Jurkat, Clone E6-1 (cell line): ENCODE measurements at places on chromosomes 3 and 15.

GRCh38 chr3:129934234-129935123 lies 40.0 kb upstream of the TRH start:
- DNase-seq, result peak; percentile 8

GRCh38 chr3:139355476-139355875 lies 11.7 kb downstream of the MRPS22 start:
- no peak for DNase-seq

DNA sequence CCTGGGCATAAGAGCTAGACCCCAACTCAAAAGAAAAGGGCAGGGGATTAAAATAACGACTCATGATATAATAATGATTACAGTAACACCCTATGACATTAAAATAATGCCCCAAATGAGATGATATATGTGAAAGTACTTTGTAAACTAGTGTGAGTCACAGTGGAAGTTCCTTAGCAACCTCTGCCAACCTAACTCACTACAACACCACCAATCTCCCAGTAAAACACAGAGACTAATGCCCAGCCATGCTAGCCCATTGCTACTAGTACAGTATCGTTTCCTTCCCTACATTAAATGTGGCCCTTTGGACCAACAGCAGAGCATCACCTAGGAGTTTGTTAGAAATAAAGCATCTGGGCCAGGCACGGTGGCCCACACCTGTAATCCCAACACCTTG lies 11.2 kb upstream of the ADAMTS7 start:
- DNase-seq, result no peak

DNA sequence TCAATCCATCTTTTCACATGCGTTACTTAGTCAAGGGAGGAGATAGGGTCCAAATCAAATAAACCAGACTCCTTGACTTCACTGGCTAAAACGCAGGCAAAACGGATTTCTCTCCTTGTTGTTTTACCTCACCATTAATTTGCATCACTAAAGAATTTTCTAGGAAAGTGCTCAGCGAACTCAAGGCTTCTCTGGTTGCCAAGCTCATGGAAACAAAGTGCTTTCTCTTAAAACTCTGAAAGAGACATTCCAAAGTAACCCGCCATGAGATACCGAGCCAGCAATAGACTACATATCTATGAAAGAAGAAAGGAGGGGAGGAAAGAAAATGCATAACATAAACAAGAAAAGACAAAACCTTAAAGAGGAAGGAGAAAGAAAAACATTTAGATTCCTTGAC lies 211.7 kb upstream of the WNT5A start:
- DNase-seq, result no peak

- no peak for DNase-seq
Measured at GRCh38 chr3:119598410-119599098, 869 bp downstream of the PLA1A start.

- DNase-seq, result no peak
Measured at GRCh38 chr3:123750659-123751420, 133.3 kb downstream of the MYLK start.

GRCh38 chr15:29925227-29926082 lies 103.2 kb upstream of the TJP1 start:
- DNase-seq, result peak; percentile 45

DNA sequence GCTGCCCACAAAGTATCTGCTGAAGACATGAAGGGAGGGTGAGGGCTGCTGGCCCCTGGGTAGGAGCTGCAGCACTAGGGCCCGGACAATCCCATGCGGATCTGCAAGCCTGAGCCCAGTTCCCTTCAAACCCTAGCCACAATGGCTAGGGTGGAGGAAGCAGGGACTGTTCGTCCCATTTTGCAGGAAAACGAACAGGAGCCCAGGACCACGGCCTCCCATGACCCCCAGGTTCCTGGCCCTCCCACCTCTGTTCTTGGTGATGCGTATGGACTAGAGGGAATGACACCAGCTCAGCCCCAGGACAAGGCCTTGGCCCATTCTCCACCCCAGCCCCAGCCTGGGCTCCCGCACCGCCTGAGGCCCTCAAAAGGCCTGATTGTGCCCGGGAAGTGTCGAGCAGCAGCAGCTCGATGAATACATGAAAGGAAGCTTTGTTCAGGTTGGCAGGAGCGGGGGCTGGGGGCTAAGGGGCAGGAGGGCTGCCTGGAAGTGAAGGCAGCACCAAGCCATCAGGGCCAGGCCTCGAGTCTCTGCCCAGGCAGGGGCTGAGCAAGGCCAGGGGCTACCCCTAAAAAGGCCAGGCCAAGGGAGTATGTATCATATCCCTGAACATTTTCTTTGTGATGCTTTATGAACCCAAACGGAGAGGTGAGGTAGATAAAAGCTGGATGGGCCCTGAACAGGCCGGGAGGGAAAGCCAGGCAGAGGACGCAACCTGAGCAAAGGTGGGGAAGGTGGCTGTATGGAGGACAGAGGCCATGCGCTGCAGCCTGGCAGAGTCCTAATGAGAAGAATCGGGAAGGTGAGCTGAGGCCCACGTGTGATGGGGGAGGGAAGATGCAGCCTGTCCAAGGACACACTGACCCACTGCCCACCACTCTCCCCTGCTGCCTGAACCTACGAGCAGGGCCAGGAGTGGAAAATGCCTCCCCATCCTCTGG lies 12.2 kb downstream of the SEMA7A start:
- no peak for DNase-seq

- no peak for DNase-seq
Measured at GRCh38 chr15:22263738-22264137, 183.4 kb downstream of the OR4M2 start.

GRCh38 chr3:107847791-107848190 lies 243.0 kb downstream of the CD47 start:
- no peak for DNase-seq

- DNase-seq, result no peak
Measured at GRCh38 chr3:1501406-1502115, 408.7 kb downstream of the CNTN6 start.

GRCh38 chr3:126939338-126939718 lies 43.6 kb upstream of the PLXNA1 start:
- DNase-seq, result peak; percentile 10

GRCh38 chr3:76735152-76735551 lies 304.7 kb upstream of the ROBO2 start:
- no peak for DNase-seq

GRCh38 chr3:123138839-123139444 lies 62.8 kb upstream of the SEC22A start:
- DNase-seq, result no peak

DNA sequence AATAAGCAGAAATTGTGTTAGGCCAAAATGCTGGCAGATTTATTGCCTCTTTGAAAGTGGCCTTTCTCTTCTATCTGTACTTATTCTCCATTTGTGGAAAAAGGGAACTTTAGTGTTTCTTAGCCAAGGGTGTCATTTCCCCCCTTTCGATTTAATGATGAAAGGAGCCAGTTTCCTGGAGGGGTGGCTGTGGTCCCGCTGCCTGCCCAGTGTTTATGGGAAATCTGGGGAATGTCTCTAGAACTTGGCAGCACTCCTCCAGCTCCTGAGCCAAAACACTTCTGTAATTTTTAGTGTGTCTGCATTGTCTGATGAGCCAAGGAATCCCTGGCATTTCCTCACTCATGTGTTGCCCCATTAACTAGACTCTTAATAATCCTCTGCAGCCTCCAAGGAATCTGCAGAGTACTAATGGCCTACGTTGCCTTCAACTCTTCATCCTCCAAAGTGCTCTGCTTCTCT lies 448.8 kb downstream of the GRM7 start:
- DNase-seq, result no peak

DNA sequence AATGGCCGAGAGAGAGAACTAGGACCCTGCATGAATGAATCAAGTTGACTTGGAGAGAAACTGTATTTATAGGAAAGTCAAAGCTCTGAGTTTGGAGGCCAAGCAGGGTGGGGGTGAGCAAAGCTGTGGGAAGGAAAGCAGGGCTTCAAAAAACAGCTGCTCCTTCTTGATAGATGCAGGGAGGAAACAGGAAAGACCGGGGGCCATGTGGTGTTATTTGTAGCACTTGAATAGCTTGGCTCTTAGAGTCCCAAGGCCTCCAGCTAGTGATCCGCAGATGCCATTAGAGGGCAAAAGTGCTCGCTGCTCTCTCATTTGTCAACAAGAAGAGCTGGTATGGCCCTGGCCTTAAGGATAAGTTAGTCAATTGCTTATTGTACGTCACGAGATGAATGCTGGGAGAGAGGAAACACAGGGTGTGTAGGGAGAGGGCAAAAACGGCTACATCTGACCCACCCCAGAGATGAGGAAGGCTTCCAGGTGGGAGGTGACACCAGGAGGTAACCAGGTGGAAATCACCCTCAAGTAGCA lies at the start of gene ALG1L2:
Gene ALG1L2, plus strand, starts transcription at position 481 of the 531 bp plus-strand sequence. CDS start 186 bp downstream, outside the sequence.
- no peak for DNase-seq

GRCh38 chr15:31526916-31527690 lies 200.5 kb downstream of the KLF13 start:
- DNase-seq, result no peak

- peak; percentile 62 for DNase-seq
Measured at GRCh38 chr15:43376017-43376705, 5.3 kb downstream of the TUBGCP4 start.

DNA sequence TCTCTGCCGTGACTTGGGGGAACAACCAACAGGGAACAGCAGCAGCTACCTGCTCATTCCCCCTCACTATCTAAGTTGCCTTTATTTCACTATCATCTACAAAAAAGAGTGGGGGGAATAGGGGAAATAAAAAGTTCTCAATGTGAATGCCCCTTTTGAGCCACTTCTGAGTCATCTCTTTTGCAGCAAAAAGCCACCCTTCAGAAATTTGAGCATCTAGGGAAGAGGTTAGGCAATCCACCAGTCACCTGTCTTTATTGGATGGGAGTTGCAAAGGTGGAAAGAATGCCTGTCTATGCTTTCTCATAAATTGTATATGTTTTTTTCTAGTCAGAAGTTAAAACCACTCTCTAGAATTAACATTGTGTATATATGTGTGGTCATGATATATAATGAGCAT lies 41.1 kb downstream of the GPD1L start:
- DNase-seq, result no peak

GRCh38 chr3:155303540-155304097 lies 10.1 kb upstream of the STRIT1 start:
- DNase-seq, result no peak

DNA sequence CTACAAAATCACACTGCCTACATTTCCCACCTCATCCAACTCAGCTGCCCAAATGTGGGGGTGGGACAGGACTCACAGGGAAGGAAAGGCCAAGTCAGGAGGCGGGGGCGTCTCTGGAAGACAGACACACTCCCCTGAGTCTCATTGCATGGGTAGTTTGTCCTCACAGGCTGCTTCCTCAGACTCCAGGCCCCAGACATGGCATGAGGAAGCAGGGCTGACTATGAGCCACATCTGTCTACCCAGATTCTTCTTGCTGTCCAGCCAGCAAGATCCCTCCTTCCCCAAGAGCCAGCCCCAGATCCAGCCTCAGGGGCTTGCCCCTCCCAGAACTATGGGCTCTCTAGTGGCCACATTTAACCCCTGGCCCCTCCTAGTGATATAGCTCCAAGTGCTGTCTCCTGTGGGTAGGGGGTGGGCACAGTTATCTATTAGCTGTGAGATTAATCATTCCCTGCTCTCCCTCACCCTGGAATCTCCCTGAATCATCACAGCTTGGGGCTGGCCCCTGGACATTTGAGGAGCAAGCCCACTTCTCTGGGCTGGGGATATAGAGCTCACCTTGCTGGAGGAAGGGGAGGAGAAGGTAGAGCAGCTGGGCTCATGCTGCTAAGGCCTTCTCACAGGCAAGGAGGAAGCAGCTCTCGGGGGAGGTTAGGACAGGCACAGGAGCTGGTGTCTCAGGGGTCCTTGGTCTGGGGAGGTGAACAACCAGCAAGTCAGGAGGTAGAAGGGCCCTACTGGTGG lies 2.1 kb upstream of the CCDC33 start:
- DNase-seq, result no peak

GRCh38 chr3:189301479-189301878 lies 129.7 kb downstream of the TPRG1 start:
- no peak for DNase-seq

DNA sequence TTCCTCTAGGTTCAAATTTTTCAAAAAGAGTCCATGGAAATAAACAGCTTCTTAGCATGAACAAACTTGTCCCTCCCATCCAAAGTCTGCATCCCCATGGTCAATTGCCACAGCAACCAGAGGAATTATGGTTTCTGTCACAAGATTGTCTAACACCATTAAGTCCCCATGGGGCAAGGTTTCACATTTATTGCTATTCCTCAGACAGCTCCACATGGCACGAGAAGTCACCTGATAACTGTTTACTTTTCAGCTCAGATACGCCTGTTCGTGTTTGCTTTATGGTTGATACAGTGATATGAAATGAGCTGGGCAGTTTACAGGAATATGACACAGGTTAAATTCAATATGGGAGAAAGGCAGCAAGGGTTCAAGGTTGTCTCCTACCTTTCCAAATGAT lies 37.9 kb upstream of the MUC13 start:
- no peak for DNase-seq

- DNase-seq, result no peak
Measured at GRCh38 chr3:136728918-136729317, 23.3 kb downstream of the STAG1 start.

DNA sequence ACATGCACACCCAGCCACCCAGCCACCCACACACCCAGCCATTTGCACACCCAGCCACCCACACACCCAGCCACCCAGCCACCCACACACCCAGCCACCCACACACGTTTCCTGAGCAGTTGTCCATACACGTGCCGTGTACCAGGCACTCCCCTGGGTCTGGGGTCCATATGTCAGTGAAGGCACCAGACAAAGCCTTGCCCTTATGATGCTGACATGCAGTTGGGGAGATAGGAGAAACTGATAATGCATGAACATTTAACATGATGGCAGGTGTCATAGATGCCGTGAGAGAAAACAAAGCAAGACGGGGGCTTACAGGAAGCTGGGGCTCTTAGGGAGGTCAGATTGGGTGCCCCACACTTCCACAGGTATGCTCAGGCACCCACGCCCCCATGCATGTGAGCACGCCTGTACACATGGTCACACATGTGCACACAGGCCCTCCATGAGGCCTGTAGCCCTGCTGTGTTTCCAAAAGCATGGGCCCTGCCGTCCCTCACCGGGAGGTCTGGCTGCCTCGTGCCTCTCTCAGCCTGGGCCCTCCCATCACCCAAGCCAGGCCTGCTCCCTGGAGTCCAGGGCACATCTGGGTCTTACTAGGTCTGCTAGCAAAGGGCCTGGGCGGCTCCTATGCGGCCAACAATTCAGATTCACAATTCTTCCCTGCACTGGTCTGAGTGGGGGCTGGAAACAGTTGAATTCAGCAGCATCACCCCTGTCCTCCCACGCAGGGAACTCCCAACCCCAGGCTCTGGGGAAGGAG lies 3.6 kb upstream of the DNAJB8 start:
- DNase-seq, result no peak

- DNase-seq, result peak; percentile 34
Measured at GRCh38 chr15:63945007-63945788, 101.1 kb downstream of the DAPK2 start.

- no peak for DNase-seq
Measured at GRCh38 chr3:157103280-157103679, 56.7 kb downstream of the CCNL1 start.

GRCh38 chr3:117892431-117892841 lies 1142.2 kb downstream of the IGSF11 start:
- DNase-seq, result no peak

DNA sequence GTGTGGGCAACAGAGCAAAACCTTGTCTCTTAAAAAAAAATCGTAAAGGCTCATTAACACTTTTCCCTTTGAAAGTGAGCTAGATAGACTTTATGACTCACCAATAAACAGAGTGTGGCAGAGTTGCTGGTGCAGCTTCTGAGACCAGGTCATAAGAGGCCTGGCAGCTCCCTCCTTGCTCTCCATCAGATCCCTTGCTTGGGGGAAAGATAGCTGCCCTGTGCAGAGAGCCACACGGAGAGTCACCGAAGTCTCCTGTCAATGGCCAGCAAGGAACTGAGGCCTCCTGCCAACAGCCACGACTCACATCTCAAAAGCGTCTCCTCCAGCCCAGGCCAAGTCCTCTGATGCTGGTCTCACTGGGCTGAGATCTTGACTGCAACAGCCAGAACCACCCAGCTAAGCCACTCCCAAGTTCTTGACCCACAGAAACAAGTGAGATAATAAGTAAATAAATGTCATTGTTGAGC lies 8.7 kb upstream of the GP9 start:
- no peak for DNase-seq
